Amniotic epithelial cell (primary cell): ENCODE measurements at places on chromosomes 16 and 17.

DNA sequence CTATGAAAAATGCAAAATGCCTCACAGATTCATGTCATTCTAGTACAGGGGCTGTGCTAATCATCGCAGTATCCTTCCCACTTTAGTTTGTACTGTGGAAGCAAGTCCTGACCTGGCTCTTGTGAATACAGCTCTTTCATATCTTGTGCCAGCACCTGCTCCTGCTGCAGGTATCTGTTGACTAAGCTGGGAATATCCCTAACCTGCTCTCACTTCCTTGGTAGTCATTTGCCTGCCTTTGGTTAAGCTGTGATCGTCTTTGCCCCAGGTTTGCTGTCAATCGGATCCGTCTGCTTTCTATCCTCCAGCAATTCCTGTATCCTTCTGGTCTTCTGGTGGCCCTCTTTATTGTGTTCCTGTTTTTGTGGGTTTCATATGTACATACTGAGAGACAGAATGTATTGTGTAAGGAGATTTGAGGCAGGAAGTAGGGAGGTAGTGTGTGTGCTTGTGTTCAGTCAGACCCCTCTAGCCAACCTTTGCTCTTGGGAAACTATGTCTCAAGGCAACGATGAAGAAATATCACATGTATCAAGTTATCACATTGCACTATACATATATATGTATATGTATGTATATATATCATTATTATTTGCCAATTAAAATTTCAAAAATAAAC is 7.7 kb upstream of the GINS3 start:
- DNase-seq, result no peak

DNA sequence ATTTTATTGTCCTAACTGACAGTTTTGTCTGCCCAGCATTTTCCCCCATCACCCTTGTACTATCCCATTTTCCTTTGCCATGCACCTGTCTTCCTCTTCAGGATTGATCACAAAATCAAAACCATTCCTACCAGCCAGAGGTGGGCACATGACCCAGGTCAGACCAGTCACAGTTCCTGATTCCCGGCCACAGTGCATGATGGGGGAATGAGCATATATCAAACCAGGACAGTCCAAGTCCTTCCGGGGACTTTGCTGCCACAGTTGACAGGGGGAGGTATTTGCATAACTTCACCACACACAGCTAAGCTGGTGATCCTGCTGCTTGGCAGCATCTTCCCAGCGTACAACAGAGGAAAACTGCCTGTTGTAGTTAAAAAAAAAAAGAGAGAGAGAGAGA is 493.9 kb downstream of the WWOX start:
- DNase-seq, result no peak

DNA sequence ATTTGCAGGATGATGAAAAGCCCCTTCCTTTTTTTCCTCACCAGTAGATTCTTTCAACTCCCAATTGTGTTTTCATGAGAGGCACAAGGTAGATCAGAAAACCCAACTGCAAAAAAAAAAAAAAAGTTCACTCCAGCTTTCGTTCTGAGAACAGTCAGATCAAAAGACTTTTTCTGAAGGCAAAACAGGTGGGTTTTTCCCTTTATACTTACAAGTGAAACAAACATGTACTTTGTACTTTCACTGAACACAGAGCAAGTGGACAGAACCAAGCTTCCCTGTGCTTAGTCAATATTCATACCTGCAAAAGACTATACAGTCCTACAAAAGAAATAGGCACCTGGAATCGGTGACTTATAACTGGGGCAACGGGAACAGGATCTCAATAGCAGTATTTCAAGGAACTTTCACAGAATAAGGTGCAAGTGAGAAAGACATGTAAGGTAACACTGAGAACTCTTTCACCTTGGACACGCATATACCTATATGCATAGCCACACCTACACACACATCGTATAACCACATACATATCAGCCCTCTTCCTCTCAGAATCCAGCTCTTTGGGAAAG is 54.1 kb downstream of the TOX3 start:
- DNase-seq, result no peak

- no peak for DNase-seq
These were observed 568.3 kb upstream of the ZFHX3 start for GRCh38 chr16:73616166-73616753.

DNA sequence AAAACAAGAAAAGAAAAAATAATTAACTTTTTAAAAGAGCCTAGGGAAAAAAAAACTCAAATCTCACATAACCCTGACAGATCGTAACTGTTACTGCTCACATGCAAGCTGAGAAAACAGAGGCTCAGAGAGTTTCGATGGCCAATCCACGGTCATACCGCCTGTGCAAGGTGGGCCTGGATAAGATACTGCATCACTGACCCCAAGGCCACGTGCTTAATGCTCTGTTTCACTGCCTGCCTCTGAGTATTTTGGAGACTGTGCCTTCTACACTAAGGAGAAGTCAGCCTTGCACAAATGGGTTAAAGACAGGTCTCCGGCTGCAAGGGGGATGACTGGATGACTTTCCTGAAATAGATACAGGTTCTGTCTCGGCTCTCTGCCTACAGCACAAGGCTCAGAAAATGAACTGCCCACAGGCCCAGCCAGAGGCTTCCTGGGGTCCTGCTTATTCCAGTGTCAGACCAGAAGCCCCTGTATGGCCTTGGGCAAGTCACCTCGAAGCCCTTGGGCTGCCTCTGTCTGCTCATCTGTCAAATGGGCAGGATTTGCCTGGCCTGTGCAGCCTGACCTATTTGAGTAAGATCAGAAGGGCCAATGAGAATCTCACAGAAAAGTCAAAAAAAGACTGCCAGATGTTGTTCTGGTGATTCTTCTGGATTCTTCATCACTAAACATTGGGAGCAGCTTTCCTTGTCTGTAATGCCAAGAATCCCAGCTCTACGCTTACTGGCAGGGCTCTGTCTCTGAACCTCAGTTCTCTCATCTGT is 25.8 kb downstream of the CNGB1 start:
- DNase-seq, result no peak

GRCh38 chr16:76650582-76650981 is 373.4 kb downstream of the CNTNAP4 start:
- no peak for DNase-seq

- DNase-seq, result peak; percentile 35
These were observed 677 bp downstream of the SNTB2 start for GRCh38 chr16:69187446-69188235.
